ENCODE measurements at places on chromosomes 7 and 10. TPM values are rescaled to one million over a fixed set of nuclear protein-coding genes. Genes with fewer than 3 reads are reported as not detected.

The VIPR2 gene
- total RNA-seq: 13.5 TPM

The TMEM176A gene
- total RNA-seq: 15.6 TPM

The BICC1 gene
- 34.4 TPM for total RNA-seq

The HOXA6 gene
- total RNA-seq: not detected

The HYCC1 gene
- 95.6 TPM for total RNA-seq

The AUTS2 gene
- 147 TPM for total RNA-seq

The SHH gene
- total RNA-seq: 0.33 TPM

The PSD gene
- 49.2 TPM for total RNA-seq

The GSTK1 gene
- total RNA-seq: 69.9 TPM

The LOXL4 gene
- total RNA-seq: 7.9 TPM

The NKX2-3 gene
- total RNA-seq: not detected

The CPVL gene
- 7.9 TPM for total RNA-seq

The POR gene
- 55.1 TPM for total RNA-seq

The GIMAP4 gene
- total RNA-seq: 22.5 TPM

The BRAF gene
- 108 TPM for total RNA-seq

The ADAMTS14 gene
- 5.2 TPM for total RNA-seq

The TMEM254 gene
- 25.6 TPM for total RNA-seq

The COX15 gene
- 54.6 TPM for total RNA-seq

The CXCL12 gene
- 117 TPM for total RNA-seq

The NPTX2 gene
- 16.8 TPM for total RNA-seq

The OR9A2 gene
- total RNA-seq: not detected

The HIP1 gene
- 42.2 TPM for total RNA-seq

The SIRT1 gene
- 53.9 TPM for total RNA-seq

The FAM25G gene
- total RNA-seq: not detected

The PLXNA4 gene
- total RNA-seq: 17.5 TPM

The TFPI2 gene
- total RNA-seq: 57.5 TPM

The IL2RA gene
- total RNA-seq: 0.44 TPM

The CAMK2B gene
- 39.1 TPM for total RNA-seq

The PTPRZ1 gene
- total RNA-seq: 221 TPM

The NFKB2 gene
- 16.2 TPM for total RNA-seq

The CADPS2 gene
- total RNA-seq: 29.2 TPM

The NPFFR1 gene
- total RNA-seq: 9.1 TPM

The NPC1L1 gene
- not detected for total RNA-seq

The OR2A5 gene
- total RNA-seq: not detected

The MRLN gene
- 23.1 TPM for total RNA-seq

The EN2 gene
- 0.11 TPM for total RNA-seq

The LIPN gene
- not detected for total RNA-seq

The LIPJ gene
- total RNA-seq: 0.22 TPM

The TSPAN15 gene
- total RNA-seq: 28.1 TPM

The JAKMIP3 gene
- total RNA-seq: 1.4 TPM

The RADIL gene
- 7.8 TPM for total RNA-seq

The GNAT3 gene
- total RNA-seq: not detected

The PPP2R2D gene
- total RNA-seq: 54.2 TPM

The AMPH gene
- total RNA-seq: 62.7 TPM

The DNTT gene
- total RNA-seq: not detected
